HCT116 (cell line): ENCODE measurements at places on chromosomes 13 and 19. TPM values are rescaled to one million over a fixed set of nuclear protein-coding genes. Genes with fewer than 3 reads are reported as not detected.

The USHBP1 gene
- total RNA-seq, result 0.15 TPM

The FAM216B gene
- total RNA-seq, result not detected

The LYPD3 gene
- total RNA-seq, result 3.6 TPM

The ZNF709 gene
- total RNA-seq, result not detected

The ELANE gene
- not detected for total RNA-seq

The TINCR gene
- 6.1 TPM for total RNA-seq

The TEX29 gene
- total RNA-seq, result not detected

The HSD17B14 gene
- 3.9 TPM for total RNA-seq

The C1QTNF9B gene
- total RNA-seq, result not detected

The FUZ gene
- 1.1 TPM for total RNA-seq

The PCDH20 gene
- total RNA-seq, result not detected

The LILRA6 gene
- total RNA-seq, result not detected

The OXGR1 gene
- total RNA-seq, result not detected

The CLDND2 gene
- total RNA-seq, result 1.8 TPM

The CYP4F2 gene
- 1.1 TPM for total RNA-seq

The COX7A1 gene
- not detected for total RNA-seq

The ZFP30 gene
- total RNA-seq, result 4.7 TPM

The EBI3 gene
- 1.2 TPM for total RNA-seq

The C19orf85 gene
- 0.34 TPM for total RNA-seq

The ERICH6B gene
- total RNA-seq, result not detected

The CRB3 gene
- total RNA-seq, result 40.5 TPM

The GADD45B gene
- 37.9 TPM for total RNA-seq

The TNFRSF19 gene
- total RNA-seq, result 1.1 TPM

The LGALS4 gene
- total RNA-seq, result 0.86 TPM

The CNN1 gene
- 0.64 TPM for total RNA-seq

The MBNL2 gene
- 73.9 TPM for total RNA-seq

The ZNF491 gene
- total RNA-seq, result not detected

The PRTN3 gene
- 2.7 TPM for total RNA-seq

The GAPDHS gene
- total RNA-seq, result not detected

The FREM2 gene
- total RNA-seq, result 0.05 TPM

The KLK2 gene
- not detected for total RNA-seq

The KIRREL2 gene
- total RNA-seq, result 1.3 TPM

The LENG1 gene
- total RNA-seq, result 7.6 TPM

The ZNF99 gene
- total RNA-seq, result not detected

The CERS1 gene
- total RNA-seq, result 0.96 TPM

The BRD4 gene
- 52.9 TPM for total RNA-seq

The ZNF284 gene
- total RNA-seq, result not detected

The ZNF600 gene
- total RNA-seq, result 12.7 TPM

The HSH2D gene
- total RNA-seq, result 21.4 TPM

The CYP2A6 gene
- total RNA-seq, result 0.57 TPM

The FLT3LG gene
- total RNA-seq, result 3.8 TPM

The KLK5 gene
- 1.2 TPM for total RNA-seq

The CD22 gene
- total RNA-seq, result 7.0 TPM

The CGB1 gene
- total RNA-seq, result 0.76 TPM

The NLRP7 gene
- total RNA-seq, result not detected

The SIGLEC5 gene
- not detected for total RNA-seq

The MIA gene
- total RNA-seq, result 1.4 TPM

The KLK4 gene
- total RNA-seq, result 0.84 TPM

The NOVA2 gene
- 2.5 TPM for total RNA-seq
